ENCODE measurements at places on chromosomes 3 and 15.
A peak's percentile ranks its signal among the peaks of the same experiment; 100 is the strongest.

DNA sequence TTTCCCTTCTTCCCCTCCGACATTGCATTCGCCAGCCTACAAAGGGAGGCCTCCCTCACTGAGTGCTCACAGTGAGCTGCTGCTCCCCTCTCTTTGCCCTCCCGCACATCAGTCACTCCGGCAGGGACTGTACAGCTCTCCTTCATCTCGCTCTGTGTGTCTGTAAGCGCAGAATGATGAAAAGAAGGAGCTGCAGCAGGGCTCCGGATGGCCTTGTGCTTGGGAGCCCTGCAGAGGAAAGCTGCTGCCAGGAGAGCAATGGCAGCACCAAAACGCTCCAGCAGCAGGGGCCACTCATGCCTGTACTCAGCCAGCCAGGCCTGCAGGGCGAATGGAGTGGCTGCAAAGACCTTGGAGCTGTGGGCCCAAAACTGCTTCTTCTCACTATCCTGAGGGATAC lies 107.0 kb upstream of the NSMCE3 start:
- DNase-seq = no peak

DNA sequence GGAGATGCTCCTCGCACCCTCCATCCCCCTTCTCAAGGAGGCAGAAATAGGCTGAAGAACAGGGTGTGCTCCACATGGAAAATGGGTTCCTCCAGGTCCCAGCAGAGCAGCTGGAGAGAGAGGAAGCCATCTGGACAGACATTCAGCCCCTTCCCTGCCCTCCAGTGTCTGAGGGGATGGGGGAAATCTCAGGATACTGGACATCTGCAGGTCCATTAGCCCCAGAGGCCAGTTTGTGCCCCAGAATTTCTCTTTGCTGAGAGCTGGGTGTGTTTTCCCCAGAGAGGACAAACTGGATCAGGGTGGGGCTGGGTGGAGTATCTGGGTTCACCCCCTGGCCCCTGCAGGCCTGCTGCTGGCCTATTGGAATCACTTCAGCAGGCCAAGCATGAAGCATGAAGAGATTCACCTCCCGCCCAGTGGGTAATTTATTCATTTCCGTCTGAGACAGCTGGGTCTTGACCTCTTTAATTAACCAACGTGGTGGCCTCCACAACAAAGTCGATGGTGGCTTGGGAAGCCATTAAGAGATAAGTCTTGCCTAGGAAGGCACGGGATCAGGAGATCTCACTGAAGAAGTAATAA lies 4.6 kb downstream of the FAM3D start:
- no peak for DNase-seq

DNA sequence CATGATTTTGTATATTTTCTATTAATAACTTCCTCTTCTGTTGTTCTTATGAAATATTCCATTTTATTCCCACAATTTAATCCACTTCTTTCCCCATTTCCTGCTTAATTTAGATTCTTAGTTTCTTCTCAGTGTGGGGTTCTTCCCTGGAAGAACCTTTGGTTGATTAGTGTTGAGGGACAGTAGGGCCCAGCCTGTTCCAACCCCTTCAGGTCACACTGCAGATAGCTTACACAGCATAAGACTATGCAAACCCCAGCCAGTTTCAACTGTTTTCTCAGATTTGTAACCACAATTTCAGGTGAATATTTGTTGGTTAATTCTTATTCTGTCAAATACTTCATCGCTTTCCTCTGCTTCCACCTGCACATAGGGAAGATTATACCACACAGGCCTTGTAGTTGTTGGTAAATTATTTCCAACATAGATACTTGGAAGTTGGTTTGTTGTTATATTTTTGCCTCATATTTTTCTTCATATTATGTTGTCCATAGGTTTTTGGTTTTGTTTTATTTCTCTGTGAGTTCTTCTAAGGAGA lies 34.7 kb downstream of the AADACL2 start:
- no peak for DNase-seq

DNA sequence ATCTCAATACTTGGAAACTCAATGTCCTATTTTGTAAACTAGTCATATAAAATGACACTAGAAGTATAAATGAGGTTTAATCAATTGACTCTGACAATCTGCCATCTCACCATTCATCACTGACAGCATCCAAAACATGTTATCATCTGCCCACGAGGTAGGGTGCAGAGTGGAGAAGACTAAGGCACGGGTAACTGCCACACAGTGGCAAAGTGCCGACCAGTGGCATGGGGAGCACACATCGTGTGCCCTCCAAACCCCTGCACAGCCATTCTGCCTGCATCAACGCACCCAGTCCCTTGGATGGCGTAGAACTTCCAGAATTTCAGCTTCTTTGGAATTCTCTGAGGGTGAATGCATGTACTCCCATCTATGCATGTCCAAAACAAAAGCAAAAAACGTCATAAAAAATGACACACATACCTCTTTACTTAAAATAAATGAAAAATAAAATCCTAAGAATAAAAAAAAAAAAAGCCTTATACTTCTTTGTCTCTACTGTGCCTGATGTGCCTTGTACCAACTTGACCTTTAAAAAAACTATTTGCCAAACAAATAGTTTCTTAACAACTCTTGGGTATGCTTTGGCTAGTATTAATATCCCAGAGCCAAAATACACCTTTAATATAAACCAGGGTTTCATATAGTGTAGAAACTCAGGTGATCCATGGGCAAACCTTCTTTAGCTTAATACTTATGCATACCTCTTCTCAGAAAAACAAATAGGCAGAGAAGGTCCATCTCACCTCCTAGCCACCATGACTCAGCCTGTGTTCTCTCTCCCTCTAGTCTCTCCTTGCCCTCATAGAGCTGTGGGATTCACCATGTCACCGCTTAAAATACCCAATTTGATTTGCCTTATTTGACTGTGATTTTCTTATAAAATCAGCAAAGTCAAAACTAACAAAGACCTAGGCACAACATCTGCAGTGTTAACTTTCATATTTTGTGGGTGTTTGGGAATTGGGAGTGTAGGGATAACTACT lies 12.7 kb downstream of the CPOX start:
- DNase-seq = no peak

GRCh38 chr3:127238602-127239001 lies 45.7 kb downstream of the PRR23E start:
- no peak for DNase-seq

GRCh38 chr3:152937234-152937633 lies 102.3 kb downstream of the P2RY1 start:
- no peak for DNase-seq

- DNase-seq = no peak
Observed at GRCh38 chr15:39211108-39211979, 369.5 kb upstream of the THBS1 start.

DNA sequence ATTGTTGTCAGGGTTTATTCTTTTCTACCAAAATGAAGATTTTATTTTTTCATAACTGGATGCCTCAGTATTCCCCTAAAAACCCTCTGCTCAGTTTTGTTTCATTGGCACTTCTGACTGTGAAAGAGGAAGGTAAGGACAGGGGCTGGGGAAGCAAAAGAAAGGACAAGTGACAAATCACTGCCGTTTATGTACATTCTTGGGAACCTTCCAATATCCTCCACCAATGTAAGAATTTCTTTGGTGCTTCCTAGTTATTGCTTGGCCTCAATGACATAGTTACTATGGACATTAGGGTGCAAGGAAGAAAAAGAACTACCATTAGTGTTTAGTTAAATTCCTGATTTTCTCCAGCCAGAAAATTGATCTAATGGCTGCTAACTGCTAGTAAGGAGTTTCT lies 131.0 kb upstream of the C15orf61 start:
- no peak for DNase-seq

DNA sequence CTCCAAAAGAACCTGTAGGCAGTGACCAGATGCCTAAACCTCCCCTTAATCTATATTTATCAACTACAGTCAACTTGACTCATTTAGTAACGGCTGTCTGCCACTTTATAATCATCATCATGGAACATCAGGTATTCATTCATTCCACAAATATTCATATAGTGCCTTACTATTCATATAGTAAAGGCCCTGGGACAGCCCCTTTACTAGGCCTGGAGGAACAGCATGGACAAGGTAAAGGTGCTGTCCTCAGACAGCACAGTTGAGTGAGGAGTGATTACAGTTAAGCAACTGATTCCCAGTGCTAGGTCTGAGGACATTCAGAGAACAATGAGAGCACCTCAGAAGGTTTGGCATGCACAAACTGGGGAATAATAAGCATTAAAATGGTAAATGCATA lies 346.5 kb upstream of the RORA start:
- DNase-seq = no peak

DNA sequence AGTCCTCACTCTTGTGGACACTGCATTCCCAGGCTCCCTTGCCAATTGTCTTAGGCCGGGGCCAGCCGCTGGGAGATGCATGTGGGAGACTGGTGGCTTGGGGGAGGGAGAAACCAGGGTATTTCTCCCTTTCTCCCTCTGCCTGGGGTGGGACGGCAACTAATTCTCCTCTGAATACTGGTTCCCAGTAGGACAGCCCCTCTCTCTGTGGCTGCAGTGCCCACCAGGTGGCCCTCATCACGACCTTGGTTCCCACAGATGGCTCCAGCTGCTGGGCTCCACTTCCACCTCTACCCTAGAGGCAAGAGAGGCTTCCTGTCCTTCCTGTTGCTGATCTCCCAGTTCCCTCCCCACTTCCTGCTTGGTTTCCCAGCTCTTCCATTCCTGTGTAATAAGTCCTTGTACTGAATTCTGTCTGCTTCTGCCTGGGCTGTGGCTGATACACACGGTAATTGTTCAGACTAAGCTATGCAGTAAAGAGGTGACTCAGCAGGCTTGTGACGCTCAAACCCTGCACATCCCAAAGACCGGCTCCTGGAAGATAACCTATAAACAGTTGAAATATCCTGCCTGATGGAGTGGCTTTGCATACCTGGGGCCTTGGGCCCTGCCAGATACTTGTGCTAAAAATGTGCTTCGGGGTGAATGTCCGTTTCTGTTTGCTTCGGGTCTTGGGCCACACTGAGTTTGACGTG lies 20.4 kb upstream of the COPG1 start:
- no peak for DNase-seq

- DNase-seq = no peak
Observed at GRCh38 chr15:66429117-66429516, 42.4 kb downstream of the MAP2K1 start.

GRCh38 chr3:155339052-155339451 lies 45.6 kb upstream of the STRIT1 start:
- DNase-seq = no peak

GRCh38 chr3:29486096-29486495 lies 205.2 kb downstream of the RBMS3 start:
- DNase-seq = peak; percentile 9

- DNase-seq = no peak
Observed at GRCh38 chr3:169564883-169565282, 98.6 kb downstream of the MECOM start.

DNA sequence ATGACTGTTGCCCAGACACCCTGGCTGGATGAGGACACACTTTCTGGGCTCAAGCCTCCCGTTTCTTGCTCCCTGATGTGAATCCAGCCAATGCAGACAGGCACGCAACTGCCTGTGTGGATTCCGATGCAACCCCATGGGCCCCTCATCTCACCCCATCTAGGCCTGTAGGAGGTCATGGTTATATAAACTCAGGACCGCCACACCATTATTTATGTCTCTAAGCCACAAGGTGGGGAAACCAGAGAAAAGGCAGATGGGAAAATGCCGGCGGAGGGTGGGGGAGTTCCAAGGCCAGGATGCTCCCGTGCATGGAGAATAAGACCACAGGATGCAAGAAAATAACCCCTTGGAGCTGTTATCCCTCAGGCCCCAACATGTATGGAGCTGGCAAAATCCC lies 2.0 kb downstream of the MESP1 start:
- no peak for DNase-seq

DNA sequence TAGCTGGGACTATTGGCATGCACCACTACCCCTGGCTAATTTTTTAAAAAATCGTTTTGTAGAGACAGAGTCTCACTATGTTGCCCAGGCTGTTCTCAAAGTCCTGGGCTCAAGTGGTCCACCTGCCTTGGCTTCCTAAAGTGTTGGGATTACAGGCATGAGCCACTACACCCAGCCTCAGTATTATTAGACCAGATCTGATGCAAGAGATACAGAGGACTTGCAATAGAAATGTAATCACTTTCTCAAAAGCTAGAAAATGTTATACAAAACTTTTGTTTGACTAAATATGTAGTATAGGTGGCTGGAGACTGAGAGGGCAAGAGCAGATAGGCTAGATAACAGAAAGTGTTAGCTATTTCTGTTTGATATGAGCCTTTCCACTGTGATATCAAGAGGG lies 531.9 kb downstream of the SOX2 start:
- no peak for DNase-seq

DNA sequence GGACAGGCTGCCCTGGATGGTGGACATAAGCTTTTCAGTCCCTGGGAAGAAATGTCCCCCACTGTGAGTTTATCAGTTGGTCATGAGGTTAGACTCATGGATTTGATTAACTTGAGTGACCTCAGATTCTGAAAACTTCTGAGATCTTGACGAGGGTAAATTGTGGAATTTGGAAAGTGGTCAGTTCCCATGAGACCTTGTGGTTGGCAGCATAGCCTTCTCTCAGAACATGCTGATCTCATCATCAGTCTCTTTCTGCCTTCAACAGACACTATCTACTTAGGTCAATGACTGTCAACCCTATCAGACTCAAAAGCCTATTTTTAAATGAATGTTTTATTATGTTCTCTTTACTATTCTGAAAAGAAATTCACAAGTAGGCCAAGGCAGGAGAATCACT lies 45.6 kb upstream of the NDUFB4 start:
- DNase-seq = no peak

GRCh38 chr3:148232389-148232788 lies 465.3 kb upstream of the AGTR1 start:
- no peak for DNase-seq

DNA sequence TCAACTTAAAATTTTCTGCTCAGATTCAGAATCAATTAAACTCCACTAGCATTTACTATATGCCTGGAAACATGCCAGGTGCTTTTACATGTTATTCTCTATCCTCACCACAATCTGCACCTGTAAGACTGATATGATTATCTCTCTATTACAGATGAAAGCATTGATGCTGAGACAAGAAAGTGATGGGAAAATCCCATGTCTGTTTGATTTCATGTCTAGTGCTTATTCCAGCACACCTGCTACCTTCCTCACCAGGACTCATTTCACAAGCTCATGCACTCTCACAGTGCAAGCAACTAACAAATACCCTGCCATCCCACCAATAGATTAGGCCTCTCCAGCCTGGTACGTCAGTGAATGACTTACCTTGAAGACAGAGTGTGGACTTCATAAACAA lies 25.0 kb upstream of the BCL6 start:
- DNase-seq = no peak

GRCh38 chr3:17891139-17891856 lies 148.9 kb upstream of the TBC1D5 start:
- no peak for DNase-seq

Data from NCI-H187 treated with DMSO at 0.1 percent for 48 hours (cell line).